Caki2 (cell line): ENCODE measurements at places on chromosomes 3 and 15.

DNA sequence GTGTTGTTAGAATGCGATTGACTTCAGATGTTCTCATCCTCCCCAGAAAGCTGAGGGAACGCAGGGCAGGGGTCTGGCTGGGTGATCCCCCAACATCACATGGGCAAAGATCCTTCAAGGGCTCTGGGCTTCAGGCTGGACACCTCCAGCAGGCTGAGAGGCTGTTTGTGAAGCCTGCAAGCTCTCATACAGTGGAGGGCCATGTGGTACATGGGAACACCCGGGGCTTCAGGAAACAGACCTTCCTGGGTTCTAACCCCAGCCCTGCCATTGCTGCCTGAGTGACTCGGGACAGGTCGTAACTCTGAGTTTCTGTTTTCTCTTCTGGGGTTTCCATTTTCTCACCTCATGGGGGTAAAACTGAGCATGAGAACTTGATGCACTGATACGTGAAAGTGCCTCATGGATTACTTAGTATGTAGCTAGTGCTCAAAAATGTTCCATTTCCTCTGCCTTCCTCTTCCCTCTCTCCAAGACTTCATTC is 81.2 kb downstream of the TLE3 start:
- DNase-seq: no peak

GRCh38 chr3:126008219-126008618 is 39.2 kb downstream of the ROPN1B start:
- DNase-seq: no peak

- no peak for DNase-seq
These were observed 22.3 kb upstream of the MORF4L1 start for GRCh38 chr15:78850352-78850751.

DNA sequence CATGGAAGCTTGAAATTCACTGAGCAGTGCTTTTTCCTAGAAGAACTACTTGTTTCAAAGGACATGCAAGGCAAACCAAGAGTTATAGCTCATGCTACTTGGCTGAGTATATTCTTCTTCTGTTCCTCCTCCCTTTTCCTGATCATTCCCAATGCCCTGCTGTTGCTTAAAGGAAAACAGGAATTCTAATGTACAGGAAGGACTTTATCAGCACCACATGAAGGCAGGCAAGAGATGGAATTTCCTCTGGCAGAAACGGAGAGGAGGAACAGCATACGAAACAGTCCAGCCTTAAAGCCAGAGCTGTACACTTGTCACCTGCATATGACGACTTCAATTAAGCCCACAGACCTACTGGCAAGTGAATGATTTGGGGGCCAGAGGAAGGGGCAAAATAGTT is 15.7 kb downstream of the MEIS2 start:
- no peak for DNase-seq

DNA sequence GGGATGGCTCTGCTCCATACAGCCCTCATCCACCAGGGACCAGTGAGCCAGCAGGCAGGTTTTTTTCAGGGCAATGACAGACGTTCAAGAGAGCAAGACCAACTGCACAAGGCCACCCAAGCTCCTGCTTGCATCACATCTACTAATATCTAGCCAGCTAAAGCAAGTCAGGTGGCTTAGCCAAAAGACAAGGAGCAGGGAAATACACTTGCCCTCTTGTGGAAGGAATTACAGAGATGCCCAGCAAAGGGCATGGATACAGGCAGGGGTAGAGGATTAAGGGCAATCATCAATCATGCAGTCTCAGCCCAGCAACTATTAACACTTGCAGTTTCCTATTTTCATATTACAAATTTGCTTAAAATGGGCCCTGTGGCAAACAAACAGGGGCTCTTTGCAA is 81.5 kb upstream of the NTRK3 start:
- no peak for DNase-seq

GRCh38 chr3:126667631-126668449 is 12.9 kb upstream of the TXNRD3 start:
- DNase-seq: no peak

DNA sequence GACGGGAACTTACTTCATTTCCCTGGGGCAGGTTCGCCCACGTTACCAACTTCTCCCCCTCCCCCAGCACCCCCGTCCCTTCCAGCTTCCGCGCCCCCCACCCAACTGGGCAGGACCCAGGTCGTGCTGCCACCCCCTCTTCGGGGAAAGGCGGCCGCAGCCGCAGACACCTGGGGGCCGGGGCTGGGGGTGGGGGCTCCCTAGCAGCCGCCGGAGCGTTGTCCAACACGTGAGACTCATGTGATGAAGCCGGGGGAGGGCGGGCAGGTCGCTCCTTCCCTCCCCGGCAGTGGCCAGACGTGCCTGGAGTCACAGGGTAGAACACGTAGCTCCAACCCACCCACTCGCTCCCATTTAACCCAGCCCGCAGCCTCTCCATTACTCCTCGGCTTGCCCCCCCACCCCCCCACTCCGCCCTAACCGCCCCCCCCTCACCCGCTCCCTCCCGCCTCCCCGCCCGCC is 240 bp upstream of the BHLHE40 start:
- peak; percentile 91 for DNase-seq

DNA sequence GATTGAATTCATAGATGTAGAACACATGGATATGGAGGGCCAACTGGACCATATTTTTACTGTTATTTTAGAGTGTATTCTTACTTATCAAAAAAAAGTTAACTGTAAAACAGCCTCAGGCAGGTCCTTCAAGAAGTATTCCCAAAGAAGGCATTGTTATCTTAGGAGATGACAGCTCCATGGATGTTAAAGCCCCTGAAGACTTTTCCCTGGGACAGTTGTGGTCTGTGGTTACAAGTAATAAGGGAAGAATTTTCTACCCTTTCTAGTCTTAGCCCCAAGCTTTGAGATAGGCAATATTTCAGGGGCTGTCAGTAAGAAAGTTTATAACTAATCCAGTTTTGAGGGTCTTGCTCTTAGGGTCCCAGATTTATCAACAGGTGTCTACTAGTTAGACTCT is 62.5 kb downstream of the LRRC49 start:
- DNase-seq: no peak

GRCh38 chr15:25454771-25455170 is 15.9 kb upstream of the UBE3A start:
- DNase-seq: no peak

DNA sequence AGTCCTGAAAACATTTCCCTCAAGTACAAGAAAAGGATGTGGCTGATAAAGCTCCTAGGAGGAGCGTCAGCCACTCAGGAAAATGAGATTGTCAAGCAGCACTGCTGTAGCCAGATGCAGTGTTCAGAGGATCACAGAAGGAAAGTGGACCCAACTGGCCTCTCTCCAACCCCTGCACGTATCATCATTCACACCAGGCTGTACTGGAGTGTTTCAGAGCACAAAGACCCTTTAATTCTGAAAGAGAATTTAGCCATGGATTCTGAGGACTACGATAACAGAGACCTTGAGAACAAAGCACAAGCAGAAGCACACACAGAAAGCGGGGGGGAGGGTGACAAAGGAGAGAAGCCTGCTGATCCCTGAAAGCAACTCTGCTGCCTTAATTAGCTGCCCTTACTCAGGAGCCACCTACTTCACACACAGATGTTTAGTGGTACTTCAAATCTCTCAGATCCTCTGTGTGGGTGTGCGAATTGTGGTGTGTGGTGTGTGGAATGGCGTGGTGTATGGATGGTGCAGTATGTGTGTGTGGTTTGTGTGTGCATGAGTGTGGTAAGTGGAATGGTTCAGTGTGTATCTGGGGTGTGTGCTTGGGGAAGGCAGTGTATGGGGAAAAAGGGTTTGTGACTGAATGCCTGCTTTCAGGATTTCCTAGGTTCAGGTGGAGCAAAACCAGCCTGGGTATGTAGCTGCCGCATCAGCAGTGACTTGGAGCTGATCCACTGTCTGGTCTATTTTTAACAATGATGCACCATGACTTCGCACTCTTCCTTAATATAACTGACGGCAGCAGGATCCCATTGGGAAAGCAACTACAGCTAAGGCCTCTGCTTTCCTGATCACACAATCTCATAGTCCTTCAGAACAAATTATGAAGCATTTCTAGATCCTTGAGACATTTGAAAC is 192.5 kb downstream of the RSL24D1 start:
- DNase-seq: no peak

DNA sequence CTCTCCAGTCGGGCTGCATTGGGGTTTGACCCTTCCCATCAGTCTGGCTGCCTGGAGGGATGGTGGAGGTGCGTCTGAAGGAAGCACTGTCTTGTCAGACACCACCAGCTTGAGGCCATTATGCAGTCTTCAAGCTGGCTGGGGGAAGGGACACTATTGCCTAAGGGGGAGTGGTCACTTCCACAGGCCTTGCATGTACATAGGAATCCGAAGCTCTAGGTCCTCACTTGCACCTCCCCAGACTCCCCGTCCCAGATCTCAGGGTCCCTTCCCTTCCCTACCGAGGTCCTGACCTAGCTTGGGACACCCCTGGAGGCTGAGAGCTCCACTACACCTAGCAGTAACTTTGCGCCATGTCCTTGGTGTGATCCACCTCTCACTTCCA is 48.6 kb upstream of the KLF13 start:
- no peak for DNase-seq

- DNase-seq: peak; percentile 16
These were observed 239.3 kb downstream of the IL5RA start for GRCh38 chr3:2870724-2871333.

- DNase-seq: no peak
These were observed 82.9 kb downstream of the IQSEC1 start for GRCh38 chr3:12990306-12990705.

- DNase-seq: no peak
These were observed 223.4 kb downstream of the NR2F2 start for GRCh38 chr15:96553931-96554330.

GRCh38 chr15:65916664-65917406 is 47.5 kb downstream of the RAB11A start:
- peak; percentile 60 for DNase-seq

GRCh38 chr15:25244731-25245585 is 193.9 kb downstream of the UBE3A start:
- DNase-seq: no peak

GRCh38 chr3:15645740-15646501 is 44.4 kb downstream of the BTD start:
- peak; percentile 77 for DNase-seq

DNA sequence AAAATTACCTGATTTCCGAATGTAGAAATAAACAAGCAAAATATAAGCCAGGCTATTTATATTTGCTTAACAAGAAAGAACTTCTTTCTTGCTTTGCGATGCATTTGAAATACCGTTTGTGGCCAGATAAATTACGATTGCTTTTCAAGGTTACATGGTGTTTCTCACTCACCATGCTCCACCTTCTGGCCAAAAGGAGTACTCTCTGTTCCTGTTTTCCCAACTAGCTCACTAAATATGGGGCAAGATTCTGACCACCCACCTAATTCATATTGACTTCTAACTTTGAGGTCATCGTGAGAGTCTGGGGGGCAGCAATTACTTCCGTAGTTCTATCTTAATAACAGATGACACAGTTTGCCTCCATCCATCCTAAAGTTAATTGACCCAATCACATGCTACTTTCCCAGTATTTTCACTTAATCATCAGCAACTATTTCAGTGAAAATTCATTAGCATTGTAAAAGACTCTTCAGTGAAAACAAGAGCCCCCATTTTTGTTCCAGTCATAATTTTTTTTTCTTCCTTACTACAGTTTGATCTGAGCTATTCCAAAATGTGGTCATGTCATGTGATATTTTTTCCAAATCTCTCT is 25.9 kb downstream of the ACP3 start:
- DNase-seq: peak; percentile 31

DNA sequence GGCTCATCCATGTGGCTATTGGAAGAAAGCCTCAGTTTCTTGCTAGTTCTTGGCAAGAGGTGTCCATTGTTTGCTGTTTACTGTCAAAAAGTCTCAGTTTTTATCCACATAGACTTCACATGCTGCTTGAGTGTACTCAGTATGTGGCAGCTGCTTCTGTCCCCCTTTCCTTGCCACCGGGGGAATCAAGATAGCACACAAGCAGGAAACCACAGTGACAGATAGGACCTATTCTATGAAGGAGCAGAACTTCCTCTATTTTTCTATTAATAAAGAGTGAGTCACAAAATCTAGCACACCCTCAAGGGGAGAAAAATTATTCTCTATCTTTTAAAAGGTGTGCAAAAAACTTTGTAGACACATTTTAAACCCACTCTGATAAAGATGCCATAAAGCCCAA is 121.4 kb upstream of the GMNC start:
- DNase-seq: no peak

- DNase-seq: peak; percentile 41
These were observed 13.5 kb upstream of the GRAMD1C start for GRCh38 chr3:113825090-113825489.
